ENCODE measurements at places on chromosomes 7 and 10.

GRCh38 chr7:138657854-138658386, 43.2 kb downstream of the SVOPL start:
- no peak for DNase-seq

- peak; percentile 92 for DNase-seq
Observed at GRCh38 chr7:132243463-132243862, 332.8 kb downstream of the PLXNA4 start.

- no peak for DNase-seq
Observed at GRCh38 chr7:45240273-45240771, 82.7 kb downstream of the RAMP3 start.

- no peak for DNase-seq
Observed at GRCh38 chr10:127801302-127801701, 64.3 kb downstream of the FOXI2 start.

GRCh38 chr10:2674451-2674850, 392.9 kb upstream of the PFKP start:
- DNase-seq, result no peak
